ENCODE measurements at places on chromosomes 7 and 10.

GRCh38 chr10:27679369-27679912, 66.2 kb downstream of the MKX start:
- no peak for DNase-seq

- DNase-seq: no peak
Measured at GRCh38 chr7:158133057-158133456, 454.6 kb downstream of the PTPRN2 start.

DNA sequence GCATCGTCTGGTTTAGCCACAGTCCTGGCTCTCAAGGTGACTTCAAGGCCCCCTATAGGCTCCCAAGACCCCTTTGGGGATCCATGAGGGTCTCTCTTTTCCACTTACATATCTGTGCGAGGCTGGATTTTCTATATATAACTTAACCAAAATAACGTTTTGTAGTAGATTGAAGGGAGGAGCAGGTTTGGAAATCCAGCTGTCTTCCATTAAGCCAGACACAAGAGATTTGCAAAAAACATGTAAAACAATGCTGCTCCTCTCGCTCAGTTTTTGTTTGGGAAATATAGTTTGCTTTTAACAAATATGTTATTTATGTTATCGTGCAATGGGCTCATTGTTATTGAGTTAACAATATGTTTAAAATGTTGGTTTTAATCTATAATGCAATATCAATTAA, 811.2 kb downstream of the TYW1 start:
- DNase-seq: no peak

DNA sequence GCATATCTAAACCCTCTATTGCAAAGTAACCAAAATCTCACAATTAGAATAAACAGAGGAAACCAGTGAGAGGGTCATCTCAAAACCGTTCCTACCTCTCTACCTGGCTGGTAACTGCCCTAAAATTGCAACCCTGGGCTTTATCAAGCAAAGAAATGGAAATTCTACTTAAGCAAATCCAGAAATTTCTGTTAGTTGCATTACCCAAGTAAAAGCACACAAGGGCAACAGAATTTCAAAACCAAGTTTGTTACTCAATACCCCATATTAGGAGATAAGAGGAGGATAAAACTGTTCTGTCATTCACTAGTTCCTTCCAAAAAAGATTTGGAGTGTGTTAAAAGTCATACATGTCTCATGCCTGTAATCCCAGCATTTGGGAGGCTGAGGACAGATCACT, 195.3 kb downstream of the FAM107B start:
- DNase-seq: no peak

- no peak for DNase-seq
Measured at GRCh38 chr10:11095374-11095801, 77.7 kb downstream of the CELF2 start.

DNA sequence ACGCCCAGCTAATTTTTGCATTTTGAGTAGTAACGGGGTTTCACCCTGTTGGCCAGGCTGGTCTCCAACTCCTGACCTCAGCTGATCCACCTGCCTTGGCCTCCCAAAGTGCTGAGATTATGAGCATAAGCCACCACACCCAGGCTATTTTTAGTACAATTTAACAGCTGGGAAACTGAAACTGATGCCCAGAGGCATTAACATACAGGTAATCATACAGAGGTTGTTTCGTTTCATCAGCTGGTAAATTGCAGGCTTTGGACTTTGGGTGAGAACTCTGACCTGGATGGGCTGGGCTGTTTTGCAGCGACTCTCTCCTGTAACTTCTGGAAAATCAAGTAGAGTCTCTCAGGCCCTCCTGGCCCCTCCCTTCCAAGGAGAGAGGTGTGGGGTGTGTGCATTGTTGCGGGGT, 6.2 kb upstream of the ACHE start:
- no peak for DNase-seq

DNA sequence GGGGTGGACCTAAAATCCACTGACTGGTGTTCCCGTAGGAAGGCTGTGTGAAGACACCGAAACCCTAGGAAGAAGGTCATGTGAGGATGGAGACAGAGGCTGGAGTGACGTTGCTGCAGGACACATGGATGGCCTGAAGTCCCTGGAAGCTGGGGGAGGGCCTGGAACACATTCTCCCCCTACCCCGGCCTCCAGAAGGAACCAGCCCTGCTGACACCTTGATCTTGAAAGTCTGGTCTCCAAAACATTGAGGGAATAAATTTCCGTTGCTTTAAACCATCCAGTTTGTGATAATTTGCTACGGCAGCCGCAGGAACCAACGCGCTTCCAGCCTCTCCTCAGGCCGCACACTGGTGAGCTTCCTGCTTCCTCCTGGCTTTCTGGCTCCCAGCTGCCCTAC, 288.2 kb downstream of the GLRX3 start:
- no peak for DNase-seq

GRCh38 chr7:28830846-28831245, 127.3 kb downstream of the TRIL start:
- DNase-seq: no peak

DNA sequence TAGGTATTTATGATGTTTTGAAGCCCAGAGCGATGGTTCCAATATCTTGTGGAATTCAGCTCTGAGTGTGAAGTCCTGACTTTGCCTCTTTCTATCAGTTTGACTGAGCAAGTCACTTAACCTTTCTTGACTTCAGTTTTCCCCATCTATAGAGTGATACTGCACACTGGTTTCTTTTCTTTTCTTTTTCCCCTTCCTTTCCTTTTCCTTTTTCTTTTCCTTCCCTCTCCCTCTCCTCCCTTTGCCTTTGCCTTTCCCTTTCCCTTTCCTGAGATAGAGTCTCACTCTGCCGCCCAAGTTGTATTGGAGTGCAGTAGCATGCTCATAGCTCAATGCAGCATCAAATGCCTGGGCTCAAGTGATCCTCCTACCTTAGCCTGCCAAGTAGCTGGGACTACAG, 20.6 kb downstream of the SGPL1 start:
- no peak for DNase-seq

DNA sequence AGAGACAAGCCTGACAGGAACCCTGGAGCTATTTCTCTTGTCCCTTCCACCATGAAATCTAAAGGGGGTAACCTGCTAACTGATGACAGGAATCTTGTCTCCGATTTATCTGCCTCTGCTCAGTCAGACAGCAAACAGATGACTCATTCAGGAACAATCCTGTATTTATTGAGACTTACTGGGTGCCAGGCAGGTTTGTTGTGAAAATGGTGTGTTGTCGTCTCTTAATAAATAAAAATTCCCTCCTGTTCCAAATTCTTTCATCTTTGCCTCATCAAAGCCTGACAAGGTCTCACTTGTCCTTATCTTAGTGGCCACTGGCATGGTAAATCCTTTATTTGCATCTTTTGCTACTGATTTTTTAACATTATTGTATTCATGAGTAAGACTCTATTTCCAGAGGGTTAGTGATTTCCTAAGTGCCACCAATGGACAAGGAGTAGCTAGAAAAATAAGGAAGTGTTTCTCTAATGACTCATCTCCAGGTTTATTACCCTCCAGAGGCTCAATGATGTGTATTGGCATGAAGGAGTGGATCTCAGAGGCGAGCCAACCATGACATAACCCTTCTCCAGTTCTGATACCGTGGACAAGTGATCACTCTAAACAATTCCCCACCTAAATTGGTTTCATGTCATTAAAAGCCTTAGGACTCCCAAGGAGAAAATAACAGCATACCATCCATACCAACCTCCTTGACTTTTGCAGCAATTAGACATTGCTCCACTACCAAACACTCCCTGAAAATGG, 724.0 kb downstream of the GRID1 start:
- DNase-seq: no peak

- DNase-seq: no peak
Measured at GRCh38 chr7:55775051-55775420, 87.5 kb downstream of the SEPTIN14 start.

GRCh38 chr10:86321568-86321967, 45.0 kb downstream of the GRID1 start:
- DNase-seq: no peak

Data from WERI-Rb-1 (cell line).